ENCODE measurements at places on chromosomes 3 and 15.

- peak; percentile 89 for DNase-seq
Observed at GRCh38 chr3:169149349-169149890, 514.1 kb downstream of the MECOM start.

GRCh38 chr15:31526916-31527690 lies 200.5 kb downstream of the KLF13 start:
- no peak for DNase-seq

DNA sequence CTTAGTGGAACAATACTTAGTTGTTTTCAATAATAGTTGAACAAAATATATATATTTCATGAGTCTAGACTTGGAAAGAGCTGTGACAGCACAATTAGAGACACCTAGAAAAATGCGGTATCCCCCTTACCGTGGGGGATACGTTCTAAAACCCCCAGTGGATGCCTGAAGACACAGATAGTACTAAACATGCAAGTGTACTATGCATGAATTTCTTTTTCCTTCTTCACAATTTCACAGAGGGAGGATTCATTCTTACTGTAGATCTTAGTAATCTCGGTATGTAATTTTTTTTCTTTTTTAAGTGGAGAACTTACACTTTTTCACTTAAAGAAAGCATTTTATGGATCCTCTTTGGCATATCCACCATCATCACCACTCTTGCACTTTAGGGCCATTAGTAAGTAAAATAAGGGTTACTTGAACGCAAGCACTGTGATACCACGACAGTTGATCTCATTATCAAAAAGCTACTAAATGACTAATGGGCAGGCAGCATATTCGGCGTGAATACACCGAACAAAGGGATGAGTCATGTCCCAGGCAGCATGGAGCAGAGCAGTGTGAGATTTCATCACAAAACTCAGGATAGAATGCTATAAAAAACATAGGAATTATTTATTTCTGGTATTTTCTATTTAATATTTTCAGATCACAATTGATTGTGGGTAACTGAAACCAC lies 72.3 kb upstream of the ZNF280D start:
- peak; percentile 54 for DNase-seq

DNA sequence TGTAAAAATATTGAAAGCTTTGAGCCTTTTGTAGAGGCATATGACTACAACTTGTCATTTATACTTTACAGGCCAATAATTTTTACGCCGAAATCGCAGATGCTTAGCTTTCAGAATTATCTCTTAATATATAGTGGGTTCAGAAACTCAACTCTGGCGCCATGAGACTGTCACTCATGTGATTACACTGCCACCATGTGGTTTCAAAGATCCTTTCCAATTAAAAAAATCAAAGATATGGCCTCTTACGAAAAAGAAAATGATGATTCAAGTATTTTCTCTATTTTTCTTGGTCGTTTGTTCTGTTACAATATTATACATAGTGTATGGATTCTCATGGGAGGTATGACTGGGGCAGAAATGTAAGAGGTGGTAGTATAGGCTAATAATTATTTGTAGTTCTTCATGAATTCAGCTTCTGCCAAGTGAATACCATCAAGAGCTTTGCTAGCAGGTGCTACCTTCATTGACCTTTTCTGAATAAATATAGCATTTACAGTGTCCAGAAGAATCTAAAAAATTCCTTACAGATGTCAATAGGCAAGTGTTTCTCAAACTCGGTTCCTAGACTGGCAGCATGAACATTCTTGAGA lies 751.7 kb upstream of the GOLIM4 start:
- DNase-seq: peak; percentile 8

GRCh38 chr15:91424001-91424400 lies 323.9 kb downstream of the SV2B start:
- no peak for DNase-seq

DNA sequence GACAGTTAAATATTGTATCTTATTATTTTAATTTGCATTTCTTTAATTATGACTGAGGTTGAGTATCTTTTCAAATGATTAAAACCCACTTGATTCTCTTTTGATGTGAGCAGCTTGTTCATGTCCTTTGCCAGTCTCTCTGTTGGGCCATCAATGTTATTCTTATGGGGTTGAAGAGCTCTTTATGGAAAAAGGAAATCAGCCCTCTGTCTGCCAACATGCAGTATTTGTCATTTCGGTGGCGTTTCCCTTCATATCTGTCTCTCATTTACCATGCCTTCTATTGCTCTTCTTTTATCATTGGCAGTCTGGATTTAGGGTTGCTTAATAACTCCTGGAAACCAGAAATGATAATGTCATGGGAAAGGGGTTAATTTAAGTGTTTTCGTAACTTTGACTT lies 340.7 kb upstream of the DNAJC19 start:
- no peak for DNase-seq

DNA sequence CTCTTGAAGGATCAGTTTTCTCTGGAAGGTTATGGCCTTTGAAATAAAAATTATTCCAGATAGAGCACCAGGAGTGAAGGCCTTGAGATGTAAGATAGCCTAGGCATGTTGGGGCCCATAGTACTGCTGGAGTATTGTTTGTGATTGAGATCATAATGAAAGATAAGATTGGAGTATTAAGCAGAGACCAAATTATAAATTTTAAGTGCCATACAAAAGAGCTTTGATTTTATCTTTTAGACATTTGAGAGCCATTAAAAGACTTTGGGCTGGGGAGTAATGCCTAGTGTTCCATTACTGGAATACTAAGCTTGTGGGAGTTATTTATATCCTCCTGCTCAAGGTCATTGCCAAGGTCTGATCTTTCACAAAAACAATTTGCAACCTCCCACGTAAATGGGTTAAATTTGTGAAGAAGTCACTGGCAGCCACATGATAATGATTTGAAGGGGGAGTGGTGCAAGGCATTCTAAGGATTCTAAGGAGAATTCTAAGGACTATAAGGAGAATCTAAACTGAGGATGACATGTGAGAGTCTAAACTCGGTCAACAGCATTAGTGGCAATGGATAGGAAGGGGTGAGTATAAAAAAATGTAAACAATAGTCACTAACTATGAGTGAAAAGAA lies 12.8 kb downstream of the ELL3 start:
- no peak for DNase-seq

GRCh38 chr3:194773216-194773615 lies 87.5 kb downstream of the FAM43A start:
- no peak for DNase-seq

DNA sequence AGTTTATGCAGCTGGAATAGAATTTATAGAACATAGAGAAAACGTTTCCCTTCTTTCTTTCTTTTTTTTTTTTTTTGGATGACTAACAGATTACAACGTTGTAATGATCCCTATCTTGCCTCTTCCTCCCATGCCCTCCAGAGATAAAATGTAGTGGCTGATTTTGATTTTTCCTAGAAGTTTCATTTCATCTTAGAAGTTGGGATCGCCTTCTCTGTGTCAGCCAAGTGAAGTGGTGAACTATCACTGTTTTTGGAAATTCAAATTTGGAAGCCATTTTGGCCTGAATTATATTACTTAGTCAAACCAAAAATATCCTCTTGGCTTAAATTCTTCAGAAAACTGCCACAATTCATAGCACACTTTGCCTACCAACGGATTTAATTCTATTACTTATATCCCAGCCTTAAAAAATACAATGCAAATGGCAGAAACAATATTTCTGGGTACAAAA lies 1025.5 kb upstream of the NR2F2 start:
- no peak for DNase-seq

- no peak for DNase-seq
Observed at GRCh38 chr3:114307222-114307830, 13.5 kb downstream of the TIGIT start.

GRCh38 chr15:74988007-74988800 lies 7.2 kb upstream of the SCAMP5 start:
- DNase-seq: peak; percentile 83

GRCh38 chr3:51585197-51585596 lies 46.7 kb downstream of the RAD54L2 start:
- peak; percentile 18 for DNase-seq

- DNase-seq: no peak
Observed at GRCh38 chr3:76943671-76944070, 96.2 kb upstream of the ROBO2 start.

DNA sequence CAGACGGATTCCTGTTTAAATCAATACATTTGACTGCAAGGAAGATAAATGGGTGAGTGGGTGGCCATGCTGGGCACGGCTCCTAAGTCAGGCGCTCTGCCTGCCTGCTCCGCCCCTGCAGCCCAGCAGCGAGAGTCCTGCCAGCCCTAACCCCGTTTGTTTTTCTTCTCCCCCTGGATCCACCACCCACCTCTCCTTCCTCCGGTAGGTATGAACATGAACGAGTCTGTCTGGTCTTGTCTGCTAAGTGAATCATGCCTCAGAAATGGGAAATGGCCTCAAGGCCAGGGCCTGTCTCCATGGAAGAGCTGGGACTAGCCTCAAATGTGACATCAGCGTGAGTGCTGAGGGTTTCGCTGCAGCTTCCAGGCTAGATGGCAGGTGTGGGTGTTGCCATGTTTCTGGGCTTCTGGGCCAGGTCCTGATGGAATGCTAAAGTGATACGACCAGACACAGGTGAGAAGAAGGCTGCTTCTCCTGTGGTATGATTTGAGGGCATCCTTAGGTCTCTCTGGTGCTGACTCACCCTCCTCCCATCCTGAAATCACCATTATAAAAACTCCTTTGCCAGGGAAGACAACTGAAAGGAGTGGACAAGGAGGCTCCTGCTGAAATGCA lies 5.6 kb upstream of the FEM1B start:
- DNase-seq: peak; percentile 24

DNA sequence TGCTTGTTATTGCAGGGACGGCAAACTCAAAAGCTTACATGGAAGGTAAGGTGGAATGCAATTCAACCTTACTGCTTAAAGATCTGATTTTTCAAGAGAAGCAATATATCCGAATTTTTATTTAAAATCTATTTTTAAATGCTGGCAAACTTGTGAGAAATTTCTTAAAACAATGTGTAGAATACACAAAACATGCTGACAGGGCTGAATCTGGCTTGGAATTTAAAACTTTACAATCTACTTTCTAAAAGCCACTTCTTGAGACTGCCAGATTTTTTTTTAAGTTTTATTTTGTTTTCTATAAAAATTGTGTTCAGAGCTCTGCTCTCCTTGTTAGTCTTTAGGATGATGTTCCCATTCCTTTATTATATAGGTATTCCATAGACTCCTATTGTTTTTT lies 146.7 kb downstream of the ADAM10 start:
- DNase-seq: no peak

DNA sequence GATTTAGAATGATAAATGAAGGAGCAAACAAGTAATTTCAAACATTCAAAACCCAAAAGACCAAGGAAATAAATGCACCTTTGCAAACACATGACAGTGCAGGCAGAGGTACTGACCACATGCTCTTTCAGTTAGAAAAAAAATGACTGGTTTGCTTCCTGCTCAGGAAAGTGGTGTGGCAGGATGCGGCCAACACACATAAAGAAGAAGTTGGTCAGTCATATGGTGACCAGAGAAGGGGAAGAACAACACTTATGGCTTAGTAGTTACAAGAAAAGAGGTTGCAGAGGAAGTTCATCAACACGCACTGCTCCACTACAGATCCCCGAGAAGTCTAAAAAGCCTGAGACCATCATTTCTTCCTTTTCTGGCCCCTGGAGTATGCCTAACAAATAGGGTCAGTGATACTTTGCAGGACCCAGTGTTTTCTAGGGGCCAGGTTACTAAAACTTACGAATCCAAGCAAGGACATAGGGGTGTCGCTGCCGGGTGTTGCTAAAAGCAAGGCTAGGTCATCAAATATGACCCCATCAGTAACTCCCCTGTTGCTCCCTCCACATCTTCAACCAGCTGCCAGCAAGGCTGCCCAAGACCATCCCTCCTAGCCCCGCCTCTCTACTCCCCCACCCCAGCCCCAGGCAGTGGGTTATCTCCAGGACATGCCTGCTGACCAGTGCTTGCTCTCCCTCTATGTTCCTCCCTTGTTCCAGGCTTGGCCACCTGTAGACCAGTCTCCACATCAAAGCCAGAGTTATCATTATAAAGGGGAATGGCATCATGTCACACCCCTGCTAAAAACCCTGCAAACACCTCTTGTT lies 11.2 kb downstream of the ATP8B4 start:
- DNase-seq: no peak

DNA sequence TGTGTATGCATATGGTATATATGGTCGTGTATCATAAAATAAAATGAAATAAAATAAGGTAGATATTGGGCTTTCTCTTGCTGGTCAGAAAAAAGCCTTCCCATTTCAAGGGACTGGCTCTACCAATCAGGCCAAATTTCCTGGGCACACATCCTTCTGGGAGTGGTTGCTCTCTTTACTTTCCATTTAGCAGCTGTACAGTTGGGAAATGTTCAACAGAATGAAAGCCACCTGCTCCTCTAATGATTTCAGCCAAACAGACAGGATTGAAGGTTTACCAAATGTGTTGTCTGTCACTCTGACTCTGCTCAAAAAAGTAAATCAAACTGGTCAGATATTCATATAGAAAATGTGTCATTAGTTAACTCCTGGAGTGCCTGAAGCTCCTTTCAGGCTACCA lies 380.4 kb downstream of the ROBO2 start:
- no peak for DNase-seq

DNA sequence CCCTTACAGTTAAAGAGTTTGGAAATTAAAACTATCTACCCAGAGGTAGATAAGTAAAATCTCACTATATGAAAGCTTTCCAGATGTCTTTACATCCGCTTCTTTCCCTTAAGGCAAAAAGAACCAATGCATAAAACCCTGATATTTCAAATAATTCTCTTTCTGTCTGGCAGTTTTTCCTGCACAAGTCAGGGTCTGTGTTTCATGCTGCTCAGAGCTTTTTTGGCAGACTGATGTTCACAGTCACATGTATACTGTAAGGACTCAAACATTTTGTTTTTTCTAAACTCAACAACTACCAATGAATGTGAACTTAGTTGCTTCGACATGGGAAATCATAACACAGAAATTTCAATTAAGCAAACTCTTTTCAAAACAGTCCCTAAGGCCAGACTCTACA lies 988.4 kb downstream of the EPHA3 start:
- DNase-seq: no peak

DNA sequence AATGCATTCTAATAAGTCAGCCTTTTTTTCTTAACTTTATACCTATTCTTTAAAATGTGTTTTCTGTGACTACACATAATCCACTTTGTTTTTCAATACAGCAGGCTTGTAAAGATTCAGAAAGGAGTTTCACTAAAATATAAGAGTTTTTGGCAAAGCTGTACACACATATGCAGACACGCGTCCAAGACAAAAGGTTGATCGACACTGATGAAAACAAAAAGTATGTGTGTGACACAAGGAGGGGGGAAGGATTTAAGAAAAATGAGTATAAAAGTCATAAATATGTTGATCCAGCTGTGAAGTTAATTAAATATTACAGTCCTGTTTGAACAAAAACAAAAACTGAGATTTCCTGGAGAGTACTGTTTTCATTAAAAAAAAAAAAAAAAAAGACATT lies 294.5 kb upstream of the RARB start:
- no peak for DNase-seq
